GM12892 (cell line): ENCODE measurements at places on chromosomes 6 and 20.

GRCh38 chr6:6750594-6751265 lies 162.2 kb downstream of the LY86 start:
- no peak for DNase-seq

DNA sequence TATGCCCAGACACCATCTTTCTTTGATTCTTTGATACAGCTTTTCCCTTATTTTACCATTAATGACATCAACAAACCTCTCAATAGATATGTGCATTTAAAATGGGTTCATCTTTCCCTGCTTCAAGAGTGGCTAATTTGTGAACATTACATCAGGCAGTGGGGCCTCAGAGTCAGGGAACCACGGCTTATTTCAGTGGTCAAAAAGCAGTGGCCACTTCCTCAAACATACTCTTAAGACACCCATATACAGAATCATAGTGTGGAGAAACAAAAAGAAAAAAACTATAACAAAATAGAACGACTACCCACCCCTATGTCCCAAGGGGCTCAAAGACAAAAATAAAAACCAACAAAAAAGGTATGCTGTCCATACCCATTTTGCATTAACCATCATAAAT lies 12.9 kb downstream of the SALL4 start:
- no peak for DNase-seq

DNA sequence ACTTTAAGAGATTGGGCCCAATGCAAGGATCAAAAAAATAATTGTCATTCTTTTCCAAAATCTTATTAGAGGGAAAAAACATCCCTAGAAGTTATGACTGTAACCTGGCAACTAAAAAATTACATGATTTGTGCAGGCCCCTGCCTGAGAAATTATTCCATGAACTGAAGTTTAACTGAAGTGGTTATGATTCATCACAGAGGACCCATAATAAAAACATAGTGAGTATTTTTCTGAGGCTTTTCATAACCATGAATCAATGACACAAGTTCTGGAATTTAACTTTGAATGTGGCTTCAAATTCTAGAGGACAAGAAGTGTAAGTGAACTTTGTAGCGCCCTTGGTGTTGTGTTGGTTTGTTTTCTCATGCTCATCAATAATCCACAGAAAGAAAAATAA lies 31.1 kb upstream of the CARMIL1 start:
- no peak for DNase-seq

DNA sequence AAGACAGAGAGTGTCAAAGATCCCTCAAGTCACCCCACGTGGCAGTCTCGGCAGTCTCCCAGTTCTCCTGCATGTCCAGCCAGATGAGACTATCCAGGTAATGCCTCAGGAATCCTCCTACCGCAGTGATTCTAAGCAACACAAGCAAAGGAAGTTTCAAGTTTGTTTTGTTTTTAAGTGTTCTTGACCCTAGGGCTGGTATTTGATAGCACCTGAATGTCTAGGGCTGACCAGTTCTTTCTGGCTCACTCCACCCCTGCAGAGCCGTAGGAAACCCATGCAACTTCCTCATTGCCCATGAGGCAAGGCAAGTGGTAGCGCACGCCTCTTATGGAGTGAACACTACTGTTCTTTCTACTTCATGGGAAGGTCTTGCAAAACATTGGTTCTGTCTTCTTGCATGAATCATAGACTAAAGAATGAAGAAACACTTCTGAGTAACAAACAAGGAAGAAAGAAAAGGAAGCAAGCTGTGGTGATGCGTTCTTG lies 24.8 kb upstream of the FOXQ1 start:
- no peak for DNase-seq

DNA sequence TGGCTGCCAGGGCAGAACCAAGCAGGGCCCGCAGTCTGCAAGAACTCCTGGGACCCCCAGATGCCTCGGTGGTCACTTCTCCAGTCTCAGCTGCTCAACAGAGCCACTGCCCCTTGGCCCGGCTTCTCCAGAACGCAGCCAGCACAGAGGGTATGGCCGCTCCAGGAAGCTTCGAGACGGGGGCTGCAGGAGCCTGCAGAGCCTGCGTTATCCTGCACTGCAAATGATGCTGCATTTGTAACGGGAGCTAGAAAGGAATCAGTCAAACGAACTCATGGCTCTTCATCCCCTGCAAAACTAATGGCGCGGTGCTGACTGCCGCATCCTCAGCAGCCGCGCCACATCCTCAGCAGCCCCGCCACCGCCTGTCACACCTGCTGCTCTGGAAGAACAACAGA lies 254.9 kb downstream of the TAF4 start:
- DNase-seq, result no peak
